Left cardiac atrium (tissue), 4 donors: ENCODE measurements at places on chromosomes 1 and 21. TPM values are rescaled to one million over a fixed set of nuclear protein-coding genes. Genes with fewer than 3 reads are reported as not detected.

MRPL20 gene
- 134 TPM for total RNA-seq

GJA9 gene
- total RNA-seq, result not detected

IL23R gene
- not detected for total RNA-seq

KCNA3 gene
- total RNA-seq, result 2.0 TPM

FMO2 gene
- 41.7 TPM for total RNA-seq

AMY1B gene
- not detected for total RNA-seq

VWA5B1 gene
- 0.16 TPM for total RNA-seq

DNA sequence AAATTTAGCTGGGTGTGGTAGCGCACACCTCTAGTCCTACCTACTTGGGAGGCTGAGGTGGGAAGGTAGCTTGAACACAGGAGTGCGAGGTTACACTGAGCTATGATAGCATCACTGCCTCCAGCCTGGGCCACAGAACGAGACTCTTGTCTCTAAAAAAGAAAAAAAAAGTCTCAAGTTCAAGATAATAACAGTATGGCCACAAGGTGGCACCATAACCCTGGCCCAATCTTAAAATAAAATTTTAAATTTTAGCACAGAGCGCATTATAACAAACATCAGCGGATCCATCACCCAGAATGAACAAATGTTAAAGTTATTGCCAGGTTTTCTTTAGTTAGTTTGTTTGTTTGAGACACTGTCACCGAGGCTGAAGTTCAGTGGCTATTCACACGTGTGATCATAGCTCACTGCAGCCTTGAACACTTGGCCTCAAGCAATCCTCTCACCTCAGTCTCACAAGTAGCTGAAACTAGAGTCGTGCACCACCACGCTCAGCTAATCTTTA is 2.9 kb upstream of the HTR6 start:
- DNase-seq, result no peak

DNA sequence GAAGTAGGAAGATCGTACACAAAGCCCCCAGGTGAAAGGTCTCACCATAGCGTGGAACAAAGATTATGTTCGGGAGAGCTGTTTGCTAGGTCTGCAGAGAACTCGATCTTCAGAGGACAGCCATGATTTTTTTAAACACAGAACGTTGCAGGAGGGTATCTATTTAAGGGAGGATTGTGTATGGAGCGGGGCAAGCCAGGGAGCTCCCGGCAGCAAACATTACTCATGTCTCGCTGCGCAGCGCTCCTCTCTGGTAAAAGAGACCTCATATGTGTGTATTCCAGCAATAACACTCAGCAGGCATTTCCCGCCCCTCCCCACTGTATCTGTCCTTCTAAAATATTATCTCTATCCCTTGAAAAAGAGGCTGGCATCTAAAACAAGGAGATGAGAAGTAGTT is 2.7 kb downstream of the GLIS1 start:
- DNase-seq, result no peak

- no peak for DNase-seq
These were observed 3.4 kb downstream of the SLC26A9 start for GRCh38 chr1:205939690-205940330.

DNA sequence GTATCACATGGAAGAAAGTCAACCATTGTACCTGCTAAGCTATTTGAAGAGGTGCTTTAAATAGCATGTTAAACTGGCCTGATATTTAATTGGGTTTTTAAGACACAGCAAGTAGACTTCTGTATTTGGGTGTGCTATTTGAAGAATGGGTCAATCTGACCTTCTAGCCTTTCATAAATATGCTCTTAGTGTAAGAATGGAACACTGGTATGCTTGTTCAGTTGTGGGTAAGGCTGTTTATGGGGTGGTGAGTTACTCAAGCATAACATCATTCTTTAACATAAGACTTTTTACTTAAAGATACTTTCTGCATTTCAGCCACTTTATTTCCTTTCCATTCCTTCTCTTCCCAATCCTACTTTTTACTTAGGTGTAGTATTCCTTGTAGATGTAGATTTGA is 21.4 kb downstream of the AHCYL1 start:
- no peak for DNase-seq

- peak; percentile 33 for DNase-seq
These were observed 2.5 kb downstream of the CDC42BPA start for GRCh38 chr1:227315629-227316346.

- no peak for DNase-seq
These were observed 27.5 kb upstream of the ZFP69B start for GRCh38 chr1:40422630-40423263.

GRCh38 chr21:41596241-41596925 is 88.4 kb upstream of the TMPRSS2 start:
- DNase-seq, result no peak

- DNase-seq, result no peak
These were observed 8.1 kb upstream of the F5 start for GRCh38 chr1:169594391-169594790.

DNA sequence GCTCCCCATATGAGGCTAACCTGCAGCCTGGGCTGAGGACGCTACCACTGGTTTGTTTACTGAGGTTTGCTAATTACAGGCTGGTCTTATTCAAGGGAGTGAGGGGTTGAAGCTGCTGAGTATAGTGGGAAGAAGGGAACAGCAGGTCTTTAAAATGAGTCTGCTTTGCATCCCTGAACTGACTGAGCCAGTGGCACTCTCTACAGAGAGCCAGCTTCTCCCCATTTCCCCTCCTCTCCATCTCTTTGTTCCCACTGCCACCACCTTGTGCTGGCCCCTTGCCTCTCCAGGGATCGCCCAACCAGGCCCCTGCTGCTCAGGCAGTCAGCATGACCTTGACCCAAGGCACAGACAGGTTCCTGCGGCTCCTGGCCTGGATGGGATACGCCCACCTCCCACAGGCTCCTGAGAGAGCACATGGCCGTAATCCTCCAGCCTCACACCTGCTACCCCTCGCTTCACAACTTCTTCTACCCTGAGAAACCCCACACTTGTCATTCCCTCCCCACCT is 45.0 kb downstream of the IER5 start:
- DNase-seq, result no peak

DNA sequence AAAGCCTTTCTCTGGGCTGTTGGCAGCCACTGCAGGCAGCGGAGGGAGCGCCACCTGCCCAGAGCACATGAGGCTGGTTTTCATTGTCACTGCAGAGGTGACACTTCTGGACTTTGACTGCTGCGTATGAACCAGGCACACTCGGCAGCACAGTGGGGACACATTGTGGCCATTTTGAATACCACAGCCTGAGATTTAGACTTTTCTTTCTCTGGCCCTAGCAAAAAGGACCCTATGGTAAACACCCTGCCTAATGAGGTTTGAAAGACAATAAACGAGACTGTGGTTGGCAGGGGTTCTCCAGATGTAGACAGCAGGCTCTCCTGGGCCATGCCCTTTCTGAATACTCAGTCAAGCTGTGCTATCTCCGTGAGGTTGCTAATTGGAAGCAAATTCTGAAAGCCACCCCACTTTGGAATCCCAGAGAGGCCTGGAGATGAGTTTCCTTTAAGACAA is 12.0 kb upstream of the KCNE2 start:
- DNase-seq, result peak; percentile 35

GRCh38 chr1:63362578-63362977 is 4.8 kb upstream of the ALG6 start:
- DNase-seq, result no peak

DNA sequence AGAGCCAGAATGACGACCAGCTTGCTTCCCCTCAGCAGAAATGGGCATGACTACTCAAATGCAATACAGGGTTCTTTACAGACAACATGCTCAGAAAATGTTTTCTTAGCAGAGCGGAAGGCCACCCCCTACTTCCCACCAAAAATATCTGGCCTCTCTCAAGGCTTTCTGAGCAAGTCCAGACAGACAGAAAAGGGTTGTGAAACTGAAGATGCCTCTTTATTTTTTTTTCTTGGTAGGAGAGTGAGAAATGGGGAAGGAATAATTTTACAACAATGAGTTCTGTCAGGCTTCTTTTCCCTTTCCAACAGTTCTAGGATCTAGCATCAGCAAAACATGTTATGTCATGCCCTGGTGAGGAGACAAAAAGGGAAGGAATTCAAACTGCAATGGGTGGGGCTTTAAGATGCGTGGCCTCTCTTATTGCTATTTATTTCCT is 172.0 kb upstream of the CAMK1G start:
- no peak for DNase-seq

DNA sequence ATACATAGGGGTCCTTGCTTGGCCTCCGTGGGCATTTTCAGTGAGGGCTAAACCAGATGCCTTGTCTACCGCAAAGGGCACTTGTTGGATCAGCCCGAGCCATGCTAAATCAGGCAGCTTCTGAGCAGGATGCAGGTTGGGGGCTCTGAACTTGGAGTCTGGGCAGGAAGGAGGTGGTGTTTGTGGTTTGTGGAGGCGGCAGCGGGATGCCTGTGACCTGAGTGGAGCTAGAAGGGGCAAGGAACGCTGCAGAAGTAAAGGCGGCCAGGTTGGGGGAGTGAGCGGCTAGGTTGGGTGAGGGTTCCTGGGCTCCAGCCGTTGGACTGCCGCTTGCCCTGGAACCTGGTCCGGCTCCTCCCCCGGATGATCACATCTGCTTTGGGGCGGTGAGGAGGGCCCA is 183.9 kb downstream of the CAMTA1 start:
- DNase-seq, result no peak

GRCh38 chr1:222905151-222905550 is 90.3 kb downstream of the DISP1 start:
- DNase-seq, result no peak

GRCh38 chr1:7325254-7325653 is 445.8 kb upstream of the VAMP3 start:
- DNase-seq, result no peak

DNA sequence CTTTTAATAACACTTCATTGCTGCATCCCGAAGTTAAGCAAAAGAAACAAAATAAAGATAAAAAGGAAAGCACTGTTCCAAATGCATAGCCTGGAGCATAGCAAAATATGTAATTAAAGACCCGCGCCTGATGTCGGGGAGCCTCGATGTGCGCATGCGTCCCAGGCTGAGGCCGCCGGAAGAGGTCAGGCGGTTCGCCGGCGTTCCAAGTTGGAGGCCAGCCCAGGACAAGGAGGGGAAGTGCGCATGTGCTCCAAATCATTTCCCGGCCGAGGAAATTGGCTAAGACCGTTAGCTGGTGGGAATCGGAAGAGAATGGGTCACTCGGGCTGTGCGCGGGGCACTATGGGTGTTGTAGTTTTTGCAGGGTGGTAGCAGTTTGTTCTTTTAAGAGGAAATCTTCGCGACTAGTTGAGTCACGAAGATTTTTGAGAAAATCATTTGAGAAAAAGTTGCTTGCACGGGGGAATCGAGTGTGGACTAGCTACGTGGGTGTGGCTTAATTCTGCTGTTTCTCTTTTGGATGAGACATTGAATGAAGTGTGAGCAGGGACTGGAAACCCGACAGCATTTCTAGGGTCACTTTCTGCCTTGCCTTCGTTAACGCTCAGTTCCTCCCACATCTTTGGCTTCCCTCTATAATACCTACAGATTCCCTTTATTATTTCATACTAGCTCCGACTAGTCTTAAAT is 31.0 kb upstream of the CD1D start:
- peak; percentile 97 for DNase-seq

GRCh38 chr1:29686012-29686930 is 449.9 kb downstream of the PTPRU start:
- DNase-seq, result no peak

DNA sequence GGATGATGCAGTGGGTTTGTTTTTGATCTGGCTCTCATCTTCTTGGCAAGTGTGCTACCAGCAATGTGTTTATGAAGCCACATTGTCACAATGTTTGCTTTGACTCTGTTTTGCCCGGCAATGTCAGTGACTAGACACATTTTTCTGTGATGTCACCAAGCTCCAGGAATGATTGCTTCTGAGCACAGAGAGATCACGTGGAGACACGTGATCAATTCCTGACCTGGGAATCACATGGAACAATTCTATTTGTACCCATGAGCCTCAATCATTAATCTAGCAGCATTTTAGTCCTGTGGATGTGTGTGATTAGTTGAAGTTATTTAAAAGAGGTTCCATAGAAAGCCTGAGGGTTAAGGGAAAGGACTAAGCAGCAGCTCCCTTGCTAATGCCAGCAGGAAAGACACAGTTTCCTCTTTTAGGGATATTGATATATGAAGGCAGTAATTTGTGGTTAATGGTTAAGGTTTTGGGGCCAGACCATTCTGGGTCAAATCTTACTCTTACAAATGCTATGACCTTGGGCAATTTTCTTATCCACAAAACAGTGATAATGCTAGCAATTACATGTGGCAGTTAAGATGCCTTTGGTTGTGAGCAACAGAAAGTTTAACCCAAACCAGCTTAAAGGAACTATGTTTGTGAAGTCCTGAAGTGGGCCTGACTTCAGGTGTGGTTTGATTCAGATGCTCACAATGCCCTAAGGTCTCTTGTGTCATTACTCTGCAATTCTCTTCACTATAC is 59.0 kb downstream of the FASLG start:
- no peak for DNase-seq

- no peak for DNase-seq
These were observed 640.9 kb downstream of the NPHP4 start for GRCh38 chr1:5351366-5351765.

DNA sequence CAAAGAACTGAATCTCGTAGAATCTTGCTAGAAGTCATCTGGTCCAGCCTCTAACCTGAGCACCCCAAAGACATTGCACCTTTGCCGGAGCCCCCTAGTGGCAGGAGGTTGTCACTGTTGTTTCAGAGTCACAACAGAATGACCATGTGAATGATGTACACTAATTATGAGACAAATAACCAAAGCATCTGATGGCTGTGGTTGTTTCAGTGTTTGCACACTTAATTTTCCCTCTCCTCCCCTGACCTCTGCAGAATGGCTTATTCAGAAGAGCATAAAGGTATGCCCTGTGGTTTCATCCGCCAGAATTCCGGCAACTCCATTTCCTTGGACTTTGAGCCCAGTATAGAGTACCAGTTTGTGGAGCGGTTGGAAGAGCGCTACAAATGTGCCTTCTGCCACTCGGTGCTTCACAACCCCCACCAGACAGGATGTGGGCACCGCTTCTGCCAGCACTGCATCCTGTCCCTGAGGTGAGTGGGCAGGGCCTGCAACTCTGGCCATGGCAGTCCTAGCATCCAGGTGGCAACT is 26.4 kb downstream of the TRAF5 start:
- DNase-seq, result no peak

DNA sequence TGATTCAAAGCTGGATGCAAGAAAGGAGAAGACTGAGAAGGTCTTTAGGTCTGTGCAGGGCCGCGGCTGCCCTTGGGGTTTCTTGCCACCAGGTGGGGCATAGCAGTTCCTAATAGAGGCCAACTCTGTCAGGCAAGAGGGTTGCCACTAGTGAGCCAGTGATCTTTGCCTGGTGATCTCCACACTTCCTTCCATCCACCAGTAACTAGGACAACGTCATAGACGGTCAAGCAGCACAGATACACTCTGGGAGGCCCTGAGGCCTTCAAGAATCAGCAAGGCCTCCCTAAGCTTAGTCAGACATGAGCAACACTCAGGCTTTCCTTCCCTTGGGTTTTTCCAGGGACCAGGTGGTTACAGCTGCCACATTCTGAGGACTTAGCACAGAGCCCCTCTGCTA is 32.9 kb upstream of the ATP2B4 start:
- DNase-seq, result no peak

- DNase-seq, result no peak
These were observed 27.7 kb downstream of the VASH2 start for GRCh38 chr1:212977781-212978645.

- DNase-seq, result no peak
These were observed 80.7 kb upstream of the TNR start for GRCh38 chr1:175824079-175824478.
